Spinal cord (tissue), 10 donors: ENCODE measurements at places on chromosomes 7 and 10. TPM values are rescaled to one million over a fixed set of nuclear protein-coding genes. Genes with fewer than 3 reads are reported as not detected.

Gene ESYT2
- total RNA-seq = 73.9 TPM

Gene TMEM236
- total RNA-seq = 0.50 TPM

Gene CLEC5A
- 0.17 TPM for total RNA-seq

Gene SLC26A3
- total RNA-seq = not detected

Gene NOLC1
- 36.1 TPM for total RNA-seq

Gene FAM13C
- 28.2 TPM for total RNA-seq

Gene POM121
- 9.8 TPM for total RNA-seq

Gene MMD2
- 10.1 TPM for total RNA-seq

Gene BLOC1S2
- total RNA-seq = 46.8 TPM

Gene PPP1R17
- total RNA-seq = 1.2 TPM

Gene PIP
- not detected for total RNA-seq

Gene GPR15LG
- not detected for total RNA-seq

Gene CTBP2
- total RNA-seq = 44.2 TPM

Gene ZNF282
- 17.8 TPM for total RNA-seq

Gene TAF3
- 4.2 TPM for total RNA-seq

Gene DNAH11
- 16.8 TPM for total RNA-seq

Gene HERC4
- total RNA-seq = 89.5 TPM

Gene CPN1
- total RNA-seq = 0.69 TPM

Gene CPA1
- 0.77 TPM for total RNA-seq

Gene CASP7
- 10.0 TPM for total RNA-seq

Gene SPOCK2
- 79.7 TPM for total RNA-seq

Gene KCNH2
- 14.4 TPM for total RNA-seq

Gene C10orf62
- total RNA-seq = not detected

Gene CD36
- 90.4 TPM for total RNA-seq

Gene MINDY3
- 44.7 TPM for total RNA-seq

Gene ASAH2
- total RNA-seq = 6.1 TPM

Gene FAM25A
- total RNA-seq = not detected

Gene HOXA11
- 2.2 TPM for total RNA-seq

Gene PKD1L1
- total RNA-seq = 0.44 TPM

Gene AZGP1
- 6.3 TPM for total RNA-seq

Gene CNPY1
- total RNA-seq = 0.79 TPM

Gene SEPTIN7
- 458 TPM for total RNA-seq

Gene TSPAN15
- 23.0 TPM for total RNA-seq

Gene SGPL1
- total RNA-seq = 50.3 TPM

Gene EPO
- total RNA-seq = not detected

Gene MRLN
- 25.0 TPM for total RNA-seq

Gene CYP2C18
- total RNA-seq = 0.17 TPM

Gene SFRP5
- 9.6 TPM for total RNA-seq

Gene TLX1
- total RNA-seq = not detected

Gene NPY4R
- total RNA-seq = not detected

Gene CPEB3
- total RNA-seq = 9.0 TPM

Gene PTF1A
- 0.22 TPM for total RNA-seq

Gene LBX1
- total RNA-seq = 1.9 TPM

Gene GPR141
- 5.4 TPM for total RNA-seq

Gene VKORC1L1
- 34.7 TPM for total RNA-seq

Gene TRPV5
- total RNA-seq = not detected

Gene ZNF365
- total RNA-seq = 27.2 TPM
